ENCODE measurements at places on chromosomes 2 and 18. TPM values are rescaled to one million over a fixed set of nuclear protein-coding genes. Genes with fewer than 3 reads are reported as not detected.

Gene RAD51AP2
- 0.63 TPM for total RNA-seq

Gene HK2
- total RNA-seq = 31.7 TPM

Gene RUFY4
- 0.88 TPM for total RNA-seq

Gene CHN1
- total RNA-seq = 257 TPM

Gene MEIS1
- total RNA-seq = 11.7 TPM

Gene NAT8
- total RNA-seq = 1.3 TPM

Gene MC5R
- not detected for total RNA-seq

Gene GALNT13
- 17.0 TPM for total RNA-seq
